NCI-H446 treated with DMSO at 0.1 percent for 48 hours (cell line): ENCODE measurements at places on chromosomes 7 and 10.

GRCh38 chr7:150463461-150463860, 13.0 kb downstream of the GIMAP8 start:
- no peak for DNase-seq

GRCh38 chr10:86393362-86393761, 26.8 kb upstream of the GRID1 start:
- DNase-seq: no peak

DNA sequence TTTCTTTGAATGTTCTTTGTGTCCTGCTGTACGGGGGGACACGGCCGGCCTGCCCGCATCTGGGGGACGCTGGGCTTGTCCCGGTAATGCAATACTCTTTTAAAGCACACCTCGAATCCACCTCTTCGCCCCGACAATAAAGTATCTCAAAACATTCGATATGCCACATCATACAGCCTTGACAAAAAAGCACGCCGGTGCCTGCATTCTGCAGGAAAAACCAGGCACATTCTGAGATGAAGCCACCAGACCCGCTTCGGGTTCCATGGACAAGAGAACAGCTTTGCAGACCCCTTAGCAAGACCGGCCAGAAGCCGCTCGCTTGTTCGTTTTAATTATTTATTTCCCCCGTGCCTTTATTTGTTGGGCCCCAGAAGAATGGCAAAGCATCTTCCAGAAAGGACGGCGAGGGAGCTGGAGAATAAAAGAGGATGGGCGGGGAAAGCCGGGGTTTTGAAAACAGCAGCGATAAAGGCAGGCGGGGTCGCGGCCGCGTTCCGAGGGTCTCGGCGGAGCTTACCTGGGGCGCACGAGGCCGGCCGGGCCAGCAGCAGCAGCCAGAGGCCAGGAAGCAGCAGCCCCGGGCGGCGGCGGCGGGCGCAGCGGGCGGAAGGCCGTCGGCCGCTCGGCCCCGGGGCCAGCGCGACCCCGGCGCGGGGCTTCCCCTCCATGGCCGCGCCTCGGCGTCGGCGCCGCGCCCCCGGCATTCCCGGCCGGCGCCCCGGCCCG, 462 bp downstream of the KIAA1549 start:
- no peak for DNase-seq

DNA sequence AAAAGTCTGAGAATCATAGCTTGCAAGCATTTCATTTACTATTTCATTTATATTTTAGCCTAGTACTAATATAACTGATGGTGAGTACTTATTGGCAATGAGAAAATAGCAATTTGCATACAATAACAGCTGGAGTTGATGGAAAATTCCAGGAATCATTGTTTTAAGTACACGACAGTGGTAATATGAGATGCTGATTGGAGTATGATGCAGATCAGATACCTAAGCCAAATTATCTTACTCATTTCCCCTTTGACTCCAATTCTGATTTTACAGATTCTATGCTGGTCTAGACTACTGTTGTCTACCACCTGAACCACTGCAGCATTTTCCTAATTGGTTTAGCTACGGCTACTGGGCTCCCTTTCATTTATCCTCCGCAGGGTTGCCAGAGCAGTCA, 36.7 kb downstream of the GNG11 start:
- no peak for DNase-seq

DNA sequence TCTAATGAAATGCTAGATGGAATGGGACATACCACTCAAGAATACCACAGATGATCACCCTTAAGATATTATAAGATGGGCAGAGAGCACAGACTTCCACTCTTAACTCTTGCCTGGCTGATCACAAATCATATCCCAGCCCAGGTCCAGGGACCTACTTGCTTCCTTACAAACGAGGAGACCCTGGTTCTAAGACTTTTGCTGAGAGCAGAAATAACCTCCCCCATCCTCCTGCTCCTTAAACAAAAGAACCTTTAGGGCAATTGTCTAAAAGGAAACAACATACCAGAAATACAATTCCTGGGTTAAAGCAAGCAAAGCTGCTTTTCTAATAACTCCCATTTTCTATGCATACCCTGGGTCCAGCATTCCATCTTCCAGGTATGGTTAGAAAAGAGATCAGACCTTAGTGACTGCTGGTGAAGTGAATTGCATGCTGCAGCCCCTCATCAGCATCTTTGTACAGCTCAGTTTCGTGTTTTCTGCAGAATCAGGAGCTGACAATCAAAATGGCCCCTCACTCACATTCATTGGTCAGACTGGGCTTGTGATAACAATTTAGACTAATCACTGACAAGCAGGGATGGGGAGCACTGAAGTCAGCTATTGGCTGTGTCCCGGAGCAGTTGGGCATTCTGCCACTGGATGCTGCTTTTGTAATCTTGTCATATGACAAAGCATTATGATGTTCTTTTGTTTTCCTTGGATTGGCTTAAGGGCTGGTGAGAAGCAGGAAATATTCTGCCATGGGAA, 14.6 kb downstream of the IFIT3 start:
- DNase-seq: no peak

- no peak for DNase-seq
These were observed 495.7 kb downstream of the INHBA start for GRCh38 chr7:41207141-41207540.

- no peak for DNase-seq
These were observed 13.7 kb upstream of the SLC18A3 start for GRCh38 chr10:49596493-49596809.

DNA sequence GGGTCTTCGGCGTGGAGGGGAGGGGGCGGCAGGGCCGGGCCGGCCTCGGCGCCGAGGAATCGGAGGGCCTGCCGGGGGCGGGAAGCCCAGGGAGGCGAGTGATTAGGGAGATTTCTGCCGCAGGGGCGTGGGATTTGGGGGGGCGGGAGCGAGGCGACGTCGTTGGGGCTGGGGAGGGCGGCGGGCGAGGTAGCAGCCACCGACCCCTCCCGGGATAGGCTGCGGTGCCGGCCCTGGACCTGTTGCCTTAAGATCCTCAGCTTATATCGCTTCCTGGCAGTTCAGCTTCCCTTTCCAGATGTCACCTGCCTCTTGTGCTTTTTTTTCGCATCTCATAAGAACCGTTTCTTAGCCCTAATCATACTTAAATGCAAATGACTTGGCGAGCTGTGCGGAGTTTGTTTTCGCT, 655 bp downstream of the LMTK2 start:
- no peak for DNase-seq

DNA sequence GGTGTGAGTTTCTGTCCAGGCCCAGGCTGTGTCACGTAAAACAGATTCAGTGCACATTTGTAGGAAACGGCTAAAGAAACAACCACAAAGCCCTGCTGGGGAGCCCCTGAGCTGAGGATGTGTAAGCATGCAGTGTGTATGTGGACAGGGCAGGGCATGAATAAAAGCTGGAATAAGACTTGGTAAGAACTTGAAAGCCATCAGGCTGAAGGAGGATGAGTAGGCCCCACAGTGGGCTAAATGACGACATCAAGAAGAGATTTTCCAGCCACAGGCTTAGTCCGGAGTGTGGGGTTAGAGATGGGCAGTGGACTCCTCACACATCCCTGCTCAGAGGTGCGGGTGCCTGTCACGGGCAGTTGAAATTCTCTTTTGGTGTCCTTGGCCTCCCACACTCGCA, 270.7 kb upstream of the BMPER start:
- DNase-seq: no peak

DNA sequence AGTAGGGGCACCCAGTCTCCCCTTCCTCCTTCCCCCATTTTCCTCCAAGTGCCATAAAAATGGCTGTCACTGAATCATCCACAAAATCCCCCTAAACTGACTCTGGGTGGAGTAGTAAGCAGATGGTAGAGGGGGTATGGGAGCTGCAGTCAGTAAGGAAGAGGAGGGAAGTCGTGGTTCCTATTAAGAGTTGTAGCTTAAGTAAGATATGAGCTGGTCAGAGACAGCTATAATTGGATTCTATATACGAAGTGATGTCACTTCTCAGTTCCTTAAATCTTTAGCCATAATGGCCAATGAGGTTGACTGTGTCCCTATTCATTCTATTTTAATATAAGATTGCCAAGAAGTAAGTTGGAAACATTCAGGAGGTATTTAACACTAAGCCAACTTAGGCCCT, 131.7 kb downstream of the SLC16A9 start:
- no peak for DNase-seq

- DNase-seq: no peak
These were observed 32.4 kb downstream of the SEMA3D start for GRCh38 chr7:85154282-85154937.

DNA sequence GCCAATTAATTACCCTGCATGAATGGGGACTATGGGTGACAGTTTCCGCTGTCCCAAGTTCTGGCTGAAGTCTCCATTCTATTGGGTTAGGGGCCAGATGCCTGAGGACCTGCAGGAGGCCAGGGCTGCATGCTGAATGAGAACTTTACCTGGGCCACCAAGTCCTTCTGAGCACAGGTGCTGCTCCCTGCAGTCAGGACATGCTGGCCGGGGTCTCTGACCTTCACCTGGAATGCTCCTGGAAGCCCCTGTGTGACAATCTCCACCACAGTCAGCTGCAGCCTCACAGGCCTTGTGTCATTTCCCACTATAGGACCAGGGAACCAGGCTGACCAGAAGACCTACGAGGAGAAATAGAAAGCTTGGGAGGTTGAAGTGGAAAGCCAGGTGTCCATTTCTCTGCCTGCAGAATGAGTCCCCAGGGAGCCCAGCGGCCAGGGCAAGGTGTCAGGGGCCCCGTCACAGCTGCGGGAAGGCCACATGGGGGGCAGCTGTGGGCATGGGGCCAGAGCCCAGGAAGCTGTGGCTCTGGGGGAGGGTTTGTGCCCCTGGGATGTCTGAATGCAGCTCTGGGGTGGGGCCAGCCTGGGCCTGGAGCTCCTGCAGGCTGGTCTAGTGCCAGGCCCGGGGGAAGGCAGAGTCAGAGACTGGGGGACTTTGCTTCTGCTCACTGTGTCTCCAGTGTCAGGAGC, 5.6 kb upstream of the GIMAP8 start:
- DNase-seq: no peak

- no peak for DNase-seq
These were observed 665 bp upstream of the SRRT start for GRCh38 chr7:100874300-100874576.

DNA sequence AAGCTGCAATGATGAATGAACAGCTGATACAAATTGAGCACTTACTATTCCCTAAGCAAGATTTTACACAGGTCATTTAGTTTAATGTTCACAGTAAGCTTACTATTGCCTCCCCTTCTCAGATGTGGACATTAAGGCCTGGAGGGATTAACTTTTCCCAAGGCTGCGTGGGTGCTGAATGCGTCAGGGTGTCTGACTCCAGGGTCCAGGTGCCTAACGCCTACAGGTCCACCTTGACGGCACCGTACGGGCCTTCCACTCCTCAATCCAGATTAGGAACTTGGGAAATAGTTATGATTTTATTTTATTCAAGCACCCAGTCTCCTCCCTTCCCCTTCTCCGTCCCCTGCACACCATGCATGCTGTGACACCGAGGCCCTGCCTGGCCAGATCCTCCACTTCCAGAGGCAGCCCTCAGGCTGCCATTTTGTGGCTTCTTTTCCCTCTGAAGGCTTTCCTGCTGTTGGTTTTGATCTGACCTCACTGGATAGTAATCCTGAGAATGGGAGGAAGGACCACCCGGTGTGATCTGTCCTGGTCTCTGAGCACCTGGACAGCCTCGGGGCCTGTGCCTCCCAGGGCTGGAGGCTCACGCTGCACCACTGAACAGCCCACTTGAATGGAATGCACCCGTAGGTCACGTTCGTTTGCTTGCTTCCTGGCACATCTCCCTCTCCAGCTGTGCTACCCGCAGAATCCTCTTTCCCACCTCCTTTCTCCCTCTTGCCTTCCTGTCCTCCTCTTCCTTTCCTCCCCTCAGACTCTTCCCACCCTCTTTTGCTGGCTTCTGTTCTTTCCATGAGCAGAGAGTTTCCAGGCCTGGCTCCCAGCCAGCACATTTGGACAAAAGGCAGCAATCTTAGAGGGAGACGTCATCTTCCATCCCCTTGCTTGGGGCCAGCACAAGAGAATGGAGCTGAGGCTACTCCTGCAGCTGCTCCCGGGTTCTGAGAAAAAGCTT, 14.4 kb downstream of the DENND2A start:
- peak; percentile 55 for DNase-seq

- DNase-seq: no peak
These were observed 401.1 kb upstream of the PODXL start for GRCh38 chr7:131957338-131958020.

DNA sequence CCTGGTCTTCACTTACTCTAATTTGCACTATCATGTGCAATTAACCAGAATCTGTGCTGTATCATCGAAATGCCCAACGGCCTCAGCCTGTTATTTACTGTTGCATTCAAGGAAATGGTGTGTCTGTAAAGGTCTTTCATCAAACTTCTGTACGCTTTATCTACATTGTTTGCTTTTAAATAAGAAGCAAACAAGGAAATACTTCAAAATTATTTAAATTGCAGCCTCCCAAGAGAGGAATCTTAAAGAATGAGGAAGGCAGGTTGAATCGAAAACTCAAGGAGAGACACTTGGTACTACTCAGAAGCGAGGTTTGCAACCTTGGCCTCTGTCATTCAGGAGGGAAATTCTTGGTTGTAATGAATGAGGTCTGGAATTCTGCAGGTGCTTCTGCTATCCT, 40.7 kb downstream of the MGAM start:
- DNase-seq: no peak

GRCh38 chr7:32221056-32221455, 150.8 kb upstream of the PDE1C start:
- DNase-seq: no peak
